ENCODE measurements at places on chromosomes 4 and X. TPM values are rescaled to one million over a fixed set of nuclear protein-coding genes. Genes with fewer than 3 reads are reported as not detected.

GRCh38 chr4:25477221-25477620 lies 100.2 kb downstream of the ANAPC4 start:
- DNase-seq: no peak

DNA sequence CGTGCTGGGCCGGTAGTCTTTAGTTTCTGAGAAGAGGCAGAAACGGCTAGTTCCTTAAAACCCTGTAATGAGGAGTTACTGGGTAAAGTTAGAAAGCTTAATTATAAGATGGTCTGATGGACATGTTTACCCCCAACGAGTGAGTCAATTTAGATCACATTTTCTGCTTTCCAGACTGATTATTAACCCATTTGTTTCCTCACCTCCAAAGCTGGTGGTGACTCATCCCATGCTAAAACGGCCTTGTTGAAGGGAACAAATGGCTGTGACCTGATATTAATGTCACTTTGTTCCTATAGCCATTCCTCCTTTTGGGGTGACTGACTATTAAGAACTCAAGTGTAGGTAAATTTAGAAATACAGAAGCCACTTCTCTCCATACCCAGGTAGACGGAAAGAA lies 232.0 kb downstream of the KCNIP4 start:
- DNase-seq: no peak

GRCh38 chr4:67725132-67725531 lies 24.2 kb upstream of the UBA6 start:
- DNase-seq: no peak

DNA sequence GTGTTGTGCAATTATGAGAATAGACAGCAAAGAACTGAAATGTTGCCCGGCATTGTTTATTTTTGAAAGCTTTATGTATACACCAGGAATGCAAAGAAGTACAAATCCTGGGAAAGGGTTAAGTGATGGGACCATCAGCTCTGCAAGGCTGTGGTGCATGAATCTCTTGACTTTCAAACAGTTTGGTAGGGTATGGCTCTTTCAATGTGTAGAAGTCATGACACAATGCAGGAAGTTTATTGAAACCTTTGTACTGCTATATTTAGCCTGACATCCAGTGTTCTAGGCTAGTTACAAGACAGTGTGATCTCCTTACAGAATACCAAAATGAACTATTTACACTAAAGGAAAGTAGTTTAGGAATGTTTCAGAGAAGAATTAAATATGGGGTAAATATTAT lies 206.8 kb upstream of the HAND2 start:
- no peak for DNase-seq

- DNase-seq: no peak
Measured at GRCh38 chrX:70476166-70476933, 31.7 kb downstream of the DLG3 start.

- no peak for DNase-seq
Measured at GRCh38 chr4:94345969-94346368, 3.3 kb upstream of the HPGDS start.

GRCh38 chrX:129572422-129572821 lies 32.4 kb downstream of the OCRL start:
- no peak for DNase-seq

DNA sequence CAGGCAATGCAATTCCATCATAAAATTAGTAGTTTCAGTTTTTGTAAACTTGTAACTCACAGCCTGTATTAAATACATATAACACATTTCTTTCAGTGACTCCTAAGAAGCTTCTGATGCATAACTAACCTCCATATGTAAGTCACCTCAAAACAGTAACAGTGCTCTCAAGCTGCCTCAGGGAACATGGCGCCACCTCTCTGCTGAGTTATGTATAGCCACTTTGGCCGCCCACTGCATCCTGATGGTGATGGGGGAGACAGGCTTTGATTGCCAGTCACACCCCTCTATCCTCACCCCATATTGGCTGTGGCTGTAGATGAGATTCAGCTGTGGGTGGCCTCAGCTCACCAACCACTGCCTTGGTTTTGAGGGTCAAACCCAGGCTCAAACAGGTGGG lies 54.3 kb downstream of the LRBA start:
- no peak for DNase-seq

DNA sequence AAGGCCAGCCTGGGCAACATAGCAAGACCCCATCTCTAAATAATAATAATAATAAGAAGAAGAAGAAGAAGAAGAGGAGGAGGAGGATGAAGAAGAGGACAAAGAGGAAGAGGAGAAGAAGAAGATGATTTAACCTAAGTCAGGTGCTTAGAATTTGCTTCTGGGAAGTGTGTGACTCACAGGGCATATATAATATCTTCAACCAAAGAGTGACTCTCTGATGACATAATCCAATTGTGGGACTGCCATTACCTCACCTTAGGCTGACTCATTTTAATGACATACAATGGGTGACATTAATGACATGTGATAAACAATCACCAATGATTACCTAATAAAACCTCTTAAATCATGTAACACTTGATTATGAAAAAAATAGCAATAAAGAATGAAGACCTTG lies 32.7 kb upstream of the MBTPS2 start:
- DNase-seq: no peak

DNA sequence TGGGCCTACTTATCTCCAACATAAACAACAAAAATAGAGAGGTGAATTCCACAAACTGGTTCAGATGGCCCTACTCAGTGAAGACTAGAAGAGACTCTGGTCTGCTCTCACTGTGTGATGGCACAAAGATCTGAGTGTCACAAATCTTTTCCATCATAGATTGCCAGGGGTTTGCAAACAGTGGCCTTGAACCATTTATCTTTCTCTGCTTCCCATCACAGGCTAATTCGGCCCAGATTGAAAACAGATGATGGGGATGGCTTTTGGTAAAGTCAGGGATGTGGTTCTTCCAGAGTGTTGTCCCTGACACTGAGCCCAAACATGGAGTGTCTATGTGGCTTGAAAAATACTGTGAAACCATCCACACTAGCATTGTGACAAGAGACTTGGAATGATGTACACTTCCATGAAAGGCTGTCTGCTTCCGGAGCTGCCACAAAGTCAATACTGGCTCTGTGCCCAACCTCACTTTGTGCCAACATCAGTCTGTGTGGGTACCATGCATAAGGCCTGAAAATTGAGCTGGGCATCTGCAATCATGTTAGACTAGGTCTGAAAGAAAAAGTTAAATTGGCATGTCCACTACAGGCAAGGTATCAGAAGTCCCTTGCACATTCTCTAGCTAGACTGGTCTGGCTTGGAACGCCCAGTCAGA lies 25.2 kb upstream of the PLAC1 start:
- no peak for DNase-seq

GRCh38 chrX:118730500-118731247 lies 3.3 kb downstream of the IL13RA1 start:
- no peak for DNase-seq

- DNase-seq: no peak
Measured at GRCh38 chr4:37455301-37456131, 211.0 kb downstream of the NWD2 start.

DNA sequence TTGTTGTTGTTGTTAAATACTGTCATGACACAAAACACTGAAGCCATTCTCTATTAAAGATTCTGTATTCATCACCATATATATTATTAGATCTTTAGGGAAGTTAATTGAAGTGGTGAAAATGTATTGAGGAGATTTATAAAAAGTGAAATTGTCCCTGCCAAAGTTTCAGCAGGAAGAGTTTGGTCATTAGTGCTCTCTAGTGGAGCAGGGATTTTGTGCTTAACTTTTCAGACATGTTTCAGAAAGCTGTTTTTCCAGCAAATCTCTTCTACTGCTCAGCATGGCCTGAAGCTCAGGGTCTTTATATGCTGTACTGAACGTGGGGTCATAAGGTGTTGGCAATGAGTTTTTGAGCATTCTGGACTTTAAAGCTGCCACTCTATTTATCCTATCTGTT lies 36.7 kb upstream of the CXXC4 start:
- DNase-seq: no peak

The TEX13B gene
- not detected for polyA plus RNA-seq

The TLR2 gene
- polyA plus RNA-seq: 1.8 TPM

DNA sequence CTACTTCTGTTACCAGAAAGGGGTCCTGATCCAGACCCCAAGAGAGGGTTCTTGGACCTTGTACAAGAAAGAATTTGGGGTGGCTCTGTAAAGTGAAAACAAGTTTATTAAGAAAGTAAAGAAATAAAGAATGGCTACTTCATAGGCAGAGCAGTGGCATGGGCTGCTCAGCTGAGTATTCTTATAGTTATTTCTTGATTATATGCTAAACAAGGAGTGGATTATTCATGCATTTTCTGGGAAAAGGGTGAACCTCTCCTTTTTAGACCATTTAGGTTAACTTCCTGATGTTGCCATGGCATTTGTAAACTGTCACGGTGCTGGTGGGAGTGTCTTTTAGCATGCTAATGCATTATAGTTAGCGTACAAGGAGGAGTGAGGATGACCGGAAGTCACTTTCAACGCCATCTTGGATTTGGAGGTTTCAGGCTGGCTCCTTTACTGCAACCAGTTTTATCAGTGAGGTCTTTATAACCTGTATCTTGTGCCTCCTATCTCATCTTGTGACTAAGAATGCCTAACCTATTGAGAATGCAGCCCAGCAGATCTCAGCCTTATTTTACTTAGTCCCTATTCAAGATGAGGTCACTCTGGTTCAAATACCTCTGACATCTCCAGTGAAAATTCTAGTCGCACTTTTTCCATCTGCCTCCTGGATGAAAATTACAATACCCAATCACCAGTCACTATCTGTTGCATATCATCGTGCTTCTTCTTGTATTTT lies 15.5 kb upstream of the TDO2 start:
- DNase-seq: no peak

GRCh38 chrX:110021258-110022022 lies 18.5 kb downstream of the TMEM164 start:
- no peak for DNase-seq

DNA sequence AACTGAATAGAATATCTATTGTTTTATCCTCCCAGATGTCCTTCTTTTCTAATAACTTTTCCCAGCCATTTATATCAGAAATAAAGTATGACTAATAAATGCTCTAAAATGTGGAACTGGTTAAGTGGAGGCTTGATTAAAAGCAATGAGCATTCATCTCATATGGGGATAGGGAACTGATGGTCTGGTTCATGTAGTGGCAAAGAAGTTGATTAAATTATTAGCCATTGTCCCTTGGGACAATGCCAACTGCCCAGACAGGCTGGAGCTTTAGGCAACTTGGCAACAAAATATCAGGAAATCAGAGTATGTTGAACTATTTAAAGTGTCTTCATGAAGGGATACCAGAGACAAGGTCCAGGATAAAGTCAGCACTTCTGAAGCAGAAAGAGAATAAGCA lies 24.2 kb downstream of the TRO start:
- no peak for DNase-seq

- DNase-seq: no peak
Measured at GRCh38 chr4:158958489-158959270, 144.2 kb upstream of the RAPGEF2 start.

DNA sequence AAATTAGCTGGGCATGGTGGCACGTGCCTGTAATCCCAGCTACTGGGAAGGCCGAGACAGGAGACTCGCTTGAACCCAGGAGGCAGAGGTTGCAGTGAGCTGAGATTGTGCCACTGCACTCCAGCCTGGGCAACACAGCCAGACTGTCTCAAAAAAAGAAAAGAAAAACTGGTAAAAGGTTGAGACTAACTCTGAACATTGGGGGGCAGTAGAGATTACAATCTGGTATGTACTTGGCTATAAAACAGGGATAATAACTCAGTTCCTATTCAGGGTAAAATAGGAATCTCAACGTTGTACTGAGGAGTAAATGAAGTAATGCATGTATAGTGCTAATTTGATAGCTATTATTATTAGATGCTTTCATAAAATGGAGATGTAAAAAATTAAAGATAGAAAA lies 12.5 kb upstream of the KLF8 start:
- DNase-seq: no peak

The ASB11 gene
- polyA plus RNA-seq: 10.4 TPM

- DNase-seq: no peak
Measured at GRCh38 chr4:99790796-99791617, 25.6 kb upstream of the DAPP1 start.

DNA sequence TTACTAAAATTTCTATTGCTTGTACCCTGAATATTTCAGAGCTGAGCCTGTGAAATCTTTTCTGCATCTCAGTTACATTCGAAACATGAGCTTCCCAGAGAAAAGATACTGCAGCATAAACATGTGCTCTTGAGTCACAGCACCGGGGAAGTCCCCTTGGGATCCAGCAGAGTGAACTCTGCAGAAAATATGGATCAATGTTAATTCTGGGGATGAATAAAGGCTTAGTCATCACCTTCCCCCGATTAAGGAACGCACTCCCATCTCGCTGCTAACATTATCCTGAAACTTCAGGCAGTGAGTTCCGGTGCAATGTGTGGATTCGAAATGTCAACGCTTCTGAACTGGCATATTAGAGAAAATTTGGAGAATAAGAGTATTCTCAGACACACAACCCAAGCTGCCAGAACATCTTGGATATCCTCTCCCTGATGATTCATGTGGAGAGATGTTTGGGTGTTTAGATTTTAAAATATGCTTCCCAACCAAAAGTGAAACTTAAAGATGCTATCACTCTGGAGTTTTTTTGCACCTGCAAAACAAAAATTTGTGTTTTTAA lies 90.8 kb downstream of the IRF2 start:
- peak; percentile 59 for DNase-seq

DNA sequence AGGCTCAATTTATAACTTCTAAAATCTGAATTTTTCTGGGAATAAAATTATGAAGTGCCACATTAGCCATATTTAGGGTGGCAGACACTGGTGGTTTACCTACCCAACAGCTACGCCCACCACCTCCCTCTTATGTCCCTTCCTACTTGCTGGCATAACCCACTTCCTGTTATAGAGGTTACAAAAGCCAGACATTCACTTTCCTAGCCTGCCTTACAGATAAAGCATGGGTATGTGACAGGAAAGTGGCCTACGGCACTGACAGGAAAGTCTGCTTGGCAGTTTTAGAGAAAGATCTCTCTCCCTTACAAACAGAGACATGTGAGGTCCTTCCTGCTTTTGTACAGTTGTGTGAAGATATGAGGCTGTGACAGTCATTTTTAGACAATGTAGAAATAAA lies 12.4 kb downstream of the DDX53 start:
- DNase-seq: no peak

DNA sequence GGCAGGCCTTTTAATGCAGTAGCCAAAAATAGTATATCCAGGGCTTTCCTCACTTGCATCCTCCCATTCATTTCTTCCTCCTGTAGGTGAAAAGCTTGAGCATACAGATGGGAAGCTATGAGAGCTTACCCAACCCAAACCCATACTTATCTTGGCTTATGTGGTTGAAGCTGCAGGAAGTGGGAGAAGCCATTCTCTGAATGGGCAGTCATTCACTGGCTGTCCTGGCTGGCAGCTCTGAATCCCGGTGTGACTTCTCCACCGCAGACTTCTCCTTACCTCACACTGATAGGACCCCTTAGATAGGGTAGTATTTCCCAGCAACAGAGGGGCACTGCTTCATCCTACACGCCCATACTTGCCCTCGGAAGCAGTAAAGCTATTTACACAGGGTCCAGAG lies 125.4 kb downstream of the AMMECR1 start:
- DNase-seq: no peak

The DNASE1L1 gene
- 71.1 TPM for polyA plus RNA-seq
